ENCODE measurements at places on chromosomes 4 and X.

GRCh38 chrX:72705814-72706213 lies 8.3 kb downstream of the PHKA1 start:
- DNase-seq: no peak

- no peak for DNase-seq
Measured at GRCh38 chr4:99529956-99530355, 19.1 kb downstream of the C4orf17 start.

DNA sequence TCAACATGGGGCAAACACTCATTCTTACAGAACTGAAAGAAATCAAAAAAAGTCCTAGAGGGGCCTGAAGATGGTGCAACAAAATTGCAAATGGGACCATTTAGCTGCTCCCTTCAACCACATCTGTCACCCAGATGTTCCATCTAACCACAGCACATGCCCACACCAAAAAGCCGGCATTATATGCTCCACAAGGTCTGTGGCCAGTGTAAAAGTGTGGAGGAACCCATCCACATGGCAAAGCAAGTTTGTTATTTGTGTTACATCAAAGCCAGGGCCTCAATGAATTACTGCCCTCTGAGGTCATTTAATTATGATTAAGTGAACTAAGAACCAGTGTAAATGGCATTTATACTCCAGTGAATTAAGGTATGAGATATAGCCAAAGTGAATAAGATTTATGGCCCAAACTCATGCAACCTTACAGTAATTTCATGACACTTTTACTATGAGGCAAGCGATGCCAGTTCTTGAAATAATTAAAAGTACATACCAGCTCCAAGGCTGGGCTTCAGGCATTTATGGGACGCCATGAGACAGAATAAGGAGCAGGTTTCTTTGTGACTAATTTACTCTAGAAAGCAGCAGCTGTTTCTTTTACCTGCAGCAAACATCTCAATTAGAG lies 48.7 kb upstream of the FGF16 start:
- no peak for DNase-seq

DNA sequence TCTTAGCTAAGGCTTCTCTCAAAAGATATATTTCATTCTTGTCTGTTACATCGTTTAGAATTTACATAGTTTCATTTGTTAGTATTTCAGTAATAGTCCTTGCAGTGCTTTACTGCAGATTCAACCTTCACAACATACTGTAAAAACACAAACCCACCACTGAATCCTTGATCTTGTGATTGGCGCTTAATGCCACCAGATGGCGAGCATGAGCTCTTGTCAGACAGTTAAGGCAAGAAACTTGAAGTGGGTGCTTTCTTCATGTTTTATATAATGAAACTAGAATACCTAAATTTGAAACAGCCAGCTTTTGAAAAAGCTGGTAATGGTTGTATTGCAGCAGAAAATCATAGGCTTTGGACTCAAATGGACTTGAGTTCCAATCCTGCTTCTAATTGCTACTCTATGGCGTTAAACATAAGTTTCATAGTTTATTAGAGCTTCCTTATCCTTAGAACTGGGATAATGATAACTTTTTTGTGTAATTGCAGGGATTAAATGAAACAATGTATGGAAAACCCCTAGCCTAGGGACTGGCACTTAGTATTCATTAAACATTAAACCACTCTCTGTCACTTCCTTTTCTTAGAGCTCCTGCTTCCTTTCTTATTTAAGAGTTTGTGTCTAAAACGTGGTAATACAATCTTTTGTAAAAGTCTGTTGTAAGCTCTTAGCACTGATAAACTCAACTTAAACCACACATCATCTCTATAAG lies 95.1 kb downstream of the USP9X start:
- DNase-seq: peak; percentile 51

DNA sequence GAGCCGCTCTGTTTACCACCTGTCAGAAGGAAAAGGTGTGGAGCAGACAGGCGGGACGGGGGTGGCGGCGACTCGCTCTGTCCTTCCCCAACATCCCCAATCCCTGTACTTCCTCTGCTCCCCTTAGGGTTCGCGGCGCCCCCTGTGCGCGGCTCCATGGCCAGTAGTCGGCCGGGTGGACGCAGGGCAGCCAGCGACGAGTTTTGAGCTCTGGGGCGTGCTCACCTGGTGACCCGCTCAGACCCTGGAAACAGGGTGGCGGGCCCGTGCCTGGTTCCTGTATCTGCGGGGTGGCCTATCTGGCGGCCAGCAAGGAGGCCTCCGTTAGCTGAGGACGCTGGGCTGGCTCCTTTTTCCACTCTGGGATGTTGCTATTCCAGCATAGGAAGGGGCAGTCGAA lies 5.4 kb upstream of the MAGIX start:
- no peak for DNase-seq

DNA sequence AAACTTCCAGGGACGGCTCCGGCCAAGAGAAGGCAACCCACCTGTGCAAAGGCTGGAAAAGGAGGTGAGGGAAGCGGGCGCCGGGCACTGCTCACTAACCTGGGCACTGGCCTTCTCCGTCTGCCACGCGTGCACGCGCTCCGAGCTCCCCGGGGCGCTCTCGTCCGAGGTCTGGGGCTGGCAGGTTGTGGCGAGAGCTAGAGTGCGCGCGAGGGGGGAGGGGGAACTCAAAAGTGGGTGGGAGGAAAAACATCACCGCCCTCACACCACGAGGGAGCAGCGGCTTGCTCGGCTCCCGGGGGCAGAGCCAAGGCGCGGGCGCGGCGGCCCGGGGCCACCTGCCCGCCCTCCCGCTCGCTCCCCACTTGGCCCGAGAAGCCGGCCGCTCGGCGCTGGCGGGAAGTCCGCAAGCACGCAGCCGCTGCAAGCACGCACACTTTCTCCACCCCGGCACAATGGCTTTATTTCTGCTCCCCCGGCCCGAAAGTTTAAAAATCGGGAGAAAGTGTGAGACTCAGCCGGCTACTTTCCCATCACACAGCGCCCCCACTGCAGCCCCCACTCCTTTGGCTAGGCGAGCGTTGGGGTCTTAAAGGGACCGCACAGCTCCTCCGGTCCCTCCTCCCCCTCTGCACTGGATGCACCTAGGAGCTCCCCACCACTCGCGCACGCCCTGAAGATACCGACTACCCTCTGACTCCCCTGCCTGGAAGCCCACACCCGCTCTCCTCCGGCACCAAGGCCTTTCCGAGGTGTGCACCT lies at the start of gene CHRDL1:
TSS of gene CHRDL1 (minus strand) at position 173 of the 762 bp plus-strand sequence. CDS start 3,636 bp downstream, outside the sequence.
- DNase-seq: no peak

DNA sequence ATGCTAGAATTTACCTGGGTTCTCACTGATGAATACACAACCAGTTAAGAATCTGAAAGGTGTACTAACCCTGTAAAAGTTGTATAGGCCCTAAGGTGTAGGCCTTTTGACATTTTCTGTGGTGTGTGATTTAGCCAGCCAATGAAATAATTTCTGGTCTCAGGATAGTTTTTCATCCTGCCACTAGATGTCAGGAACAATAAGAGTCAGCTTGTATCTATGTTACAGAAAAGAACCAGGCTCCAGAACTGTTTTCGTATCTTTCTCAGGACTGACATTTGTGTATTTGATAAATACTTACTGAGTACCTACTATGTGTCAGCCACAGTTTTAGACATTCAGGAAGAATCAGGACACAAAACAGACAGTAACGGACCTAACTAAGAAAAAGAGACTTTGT lies 673.6 kb upstream of the TENM3 start:
- DNase-seq: no peak

DNA sequence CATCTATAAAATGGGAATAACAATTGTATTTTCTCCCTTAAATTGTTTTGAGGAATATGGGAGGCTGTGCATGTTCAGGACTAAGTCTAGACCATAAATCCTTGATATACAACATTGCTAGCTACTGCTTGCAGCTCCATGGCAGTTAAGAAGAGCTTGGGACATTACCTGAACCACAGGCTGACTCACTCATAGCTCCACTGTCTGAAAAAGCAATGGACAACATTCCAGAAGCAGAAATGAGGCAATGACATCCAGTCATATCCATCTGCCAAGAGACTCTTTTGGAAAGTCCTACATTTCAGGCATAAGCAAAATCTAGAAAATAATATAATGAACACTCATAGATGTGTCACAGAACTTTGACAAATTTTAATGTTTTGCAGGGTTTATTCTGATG lies 167.3 kb upstream of the LEF1 start:
- DNase-seq: no peak
